Activated B cell treated with CpG ODN at 0.5 μM for 24 hours (primary cell): ENCODE measurements at places on chromosomes 5 and 9. TPM values are rescaled to one million over a fixed set of nuclear protein-coding genes. Genes with fewer than 3 reads are reported as not detected.

The N4BP3 gene
- 17.4 and 18.1 TPM in 2 replicates for total RNA-seq

The MED27 gene
- 18.8 and 24.5 TPM in 2 replicates for total RNA-seq

The AIF1L gene
- total RNA-seq: not detected in 2 replicates

The WNT8A gene
- not detected in 2 replicates for total RNA-seq

The SLC28A3 gene
- not detected in 2 replicates for total RNA-seq

The DNAH5 gene
- not detected in 2 replicates for total RNA-seq

DNA sequence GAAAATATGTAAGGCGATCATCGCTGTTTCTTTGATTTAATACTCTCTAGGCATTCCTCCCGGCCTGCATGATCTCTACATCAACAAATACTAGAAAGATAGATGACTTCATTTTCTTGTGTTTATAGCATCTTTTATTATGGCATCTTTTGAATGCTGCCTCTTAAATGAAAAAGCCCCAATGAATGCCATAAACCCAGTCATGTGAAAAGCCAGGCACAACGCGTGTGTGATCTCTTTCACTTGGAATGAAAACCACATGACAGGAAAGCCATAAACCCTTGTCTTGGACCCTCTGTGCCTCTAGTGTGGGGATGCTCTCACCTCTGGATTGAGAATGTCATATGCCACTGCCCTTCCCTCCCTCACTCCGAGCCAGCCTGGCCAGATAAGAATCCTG, 476.2 kb downstream of the SEMA5A start:
- DNase-seq: no peak

DNA sequence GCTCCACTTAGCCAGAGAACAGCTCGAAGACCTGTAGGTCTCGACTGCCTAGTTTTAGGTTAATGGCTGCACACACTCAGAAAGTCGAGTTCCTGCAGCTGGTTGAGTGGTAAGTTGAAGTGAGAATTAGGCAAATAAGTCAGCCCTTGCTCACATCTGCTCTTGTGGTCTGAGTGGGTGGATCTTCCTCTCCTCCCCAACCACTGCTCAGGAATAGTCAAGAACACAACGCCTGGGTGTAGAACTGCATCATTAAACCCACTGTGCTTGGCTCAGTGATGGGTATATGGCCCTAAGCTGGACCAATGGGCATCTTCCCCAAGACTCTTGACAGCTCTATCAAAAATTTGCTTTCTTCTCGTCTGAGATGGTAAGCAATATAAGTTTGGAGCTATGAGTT, 20.9 kb upstream of the ADAM19 start:
- no peak for DNase-seq

GRCh38 chr9:134635351-134636148, 6.1 kb upstream of the COL5A1 start:
- DNase-seq: no peak
